ENCODE measurements at places on chromosomes 11 and 22.

- no peak for DNase-seq
Measured at GRCh38 chr22:47842119-47842518, 1079.7 kb downstream of the TBC1D22A start.

DNA sequence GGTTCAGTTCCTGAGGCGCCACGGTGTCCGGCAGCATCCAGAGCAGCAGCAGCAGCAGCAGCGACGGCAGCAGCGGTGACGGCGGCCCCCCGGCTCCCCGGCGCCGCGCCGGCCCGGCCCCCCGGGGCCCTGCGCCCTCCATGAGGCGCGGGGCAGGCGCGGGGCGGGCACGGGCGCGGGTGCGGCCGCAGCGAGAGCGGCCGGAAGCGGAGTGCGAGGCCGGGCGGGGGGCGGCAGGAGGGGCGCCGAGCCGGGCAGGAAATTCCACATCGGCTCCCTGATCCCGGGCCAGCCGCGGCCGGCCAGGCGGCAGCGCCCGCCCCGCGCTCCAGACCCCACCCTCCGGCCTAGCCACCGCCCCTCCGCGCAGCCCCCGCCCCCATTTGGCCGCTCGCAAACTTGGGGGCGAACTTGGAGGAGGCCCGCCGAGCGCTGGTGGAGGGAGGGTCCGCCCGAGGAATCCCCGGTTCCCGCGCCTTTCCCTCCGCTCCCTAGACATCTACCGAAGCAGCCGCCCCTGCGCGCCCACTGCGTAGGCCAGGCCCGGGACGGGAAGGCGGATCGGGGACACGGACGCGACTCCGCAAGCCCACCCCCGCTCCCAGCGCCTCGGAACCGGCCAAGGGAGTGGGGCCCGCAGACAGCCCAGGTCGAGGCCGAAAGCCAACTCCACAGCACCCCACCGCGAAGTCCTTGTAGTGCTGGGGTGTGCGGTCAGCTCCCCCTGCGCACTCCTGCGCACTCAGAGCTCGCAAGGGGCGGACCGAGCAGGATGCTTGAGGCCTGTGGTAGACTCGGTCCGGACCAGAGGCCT, at the start of gene SCARF2:
Gene SCARF2 (minus strand): TSS at position 213 of the 814 bp plus-strand sequence. CDS start 71 bp downstream, at position 142.
- DNase-seq = no peak

DNA sequence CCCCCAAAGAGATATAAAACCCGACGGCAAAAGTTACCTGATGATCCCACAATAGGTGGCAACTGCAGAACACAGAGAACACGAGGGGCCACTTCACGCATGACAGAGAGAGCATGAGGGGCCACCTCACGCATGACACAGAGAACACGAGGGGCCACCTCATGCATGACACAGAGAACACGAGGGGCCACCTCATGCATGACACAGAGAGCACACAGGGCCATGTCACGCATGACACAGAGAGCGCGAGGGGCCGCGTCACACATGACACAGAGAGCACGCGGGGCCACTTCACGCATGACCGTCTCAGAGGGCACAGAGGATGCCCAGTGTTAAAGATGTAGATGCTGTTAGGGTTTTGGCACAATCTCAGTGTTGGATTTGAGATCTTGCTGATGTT, 1359.5 kb downstream of the TBC1D22A start:
- no peak for DNase-seq

DNA sequence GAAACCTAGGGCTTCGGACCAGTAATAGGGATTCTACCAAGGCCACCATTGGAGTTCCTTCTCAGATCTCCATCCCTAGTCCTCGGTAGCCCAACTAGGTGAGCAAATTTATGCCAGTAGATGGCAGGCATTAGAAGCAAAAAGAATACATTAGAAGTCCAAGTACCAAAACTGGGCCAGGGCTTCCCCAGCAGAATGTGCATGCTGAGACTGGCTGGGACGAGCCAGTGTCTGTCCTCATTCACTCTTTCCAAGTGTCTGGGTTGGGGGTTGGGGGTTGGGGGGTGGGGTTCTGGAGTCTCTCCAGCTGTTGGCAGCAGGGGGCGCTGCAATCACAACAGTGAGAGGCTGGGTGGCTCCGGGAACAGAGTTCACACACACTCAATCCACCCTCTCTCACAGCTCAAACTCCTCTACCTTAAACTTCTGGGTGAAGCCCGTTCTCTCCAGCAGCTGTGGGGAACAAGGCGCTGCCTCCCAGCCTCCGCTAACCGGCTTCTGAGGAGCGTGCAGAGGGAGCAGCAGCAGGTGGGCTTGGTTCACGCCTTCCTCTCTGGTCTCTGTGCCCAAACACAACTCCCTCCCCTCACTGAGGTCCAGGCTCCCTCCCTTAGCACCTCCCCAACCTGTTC, 57.5 kb downstream of the BTG4 start:
- DNase-seq = peak; percentile 17

GRCh38 chr11:115501893-115502589, 2.2 kb downstream of the CADM1 start:
- no peak for DNase-seq

- no peak for DNase-seq
Measured at GRCh38 chr11:102581066-102581465, 44.1 kb downstream of the MMP20 start.

DNA sequence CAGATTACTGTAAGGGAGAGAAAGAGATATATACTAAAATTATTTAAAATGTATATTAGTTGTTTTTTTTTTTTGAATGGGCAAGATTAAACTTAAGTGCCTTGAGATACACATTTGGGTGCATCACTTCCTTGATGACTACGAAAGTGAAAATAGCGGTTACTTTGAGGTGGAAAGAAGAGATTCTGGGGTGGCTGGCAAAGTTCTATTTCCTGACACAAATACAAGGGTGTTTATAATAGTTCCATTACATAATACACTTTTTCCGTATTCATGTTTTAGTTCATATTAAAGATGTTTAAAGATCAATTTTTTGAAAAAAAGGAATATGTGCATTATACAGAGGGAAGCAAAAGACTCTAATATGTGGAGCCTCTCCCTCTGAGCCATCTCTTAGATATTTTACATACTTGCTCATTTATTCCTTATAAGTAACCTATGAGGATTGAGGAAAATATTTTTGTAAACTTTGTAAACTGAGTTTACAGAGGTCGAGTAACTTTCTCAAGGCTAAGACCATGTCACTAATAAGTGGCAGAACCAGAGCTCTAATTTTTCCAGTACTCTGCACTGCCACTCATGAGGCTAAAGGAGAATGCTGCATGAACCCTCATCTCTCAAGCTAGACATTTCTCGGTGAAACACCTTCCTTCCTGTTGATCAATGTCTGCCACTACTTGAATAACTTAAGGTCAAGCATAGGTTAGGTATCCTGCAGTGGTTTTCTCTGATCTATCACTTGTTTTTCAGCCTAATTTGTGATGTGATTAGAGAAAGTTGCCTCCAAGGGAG, 58.6 kb downstream of the DDIAS start:
- no peak for DNase-seq

- DNase-seq = no peak
Measured at GRCh38 chr22:29773233-29773632, 6.1 kb downstream of the UQCR10 start.

- DNase-seq = no peak
Measured at GRCh38 chr11:134071306-134071705, 2.4 kb downstream of the JAM3 start.

DNA sequence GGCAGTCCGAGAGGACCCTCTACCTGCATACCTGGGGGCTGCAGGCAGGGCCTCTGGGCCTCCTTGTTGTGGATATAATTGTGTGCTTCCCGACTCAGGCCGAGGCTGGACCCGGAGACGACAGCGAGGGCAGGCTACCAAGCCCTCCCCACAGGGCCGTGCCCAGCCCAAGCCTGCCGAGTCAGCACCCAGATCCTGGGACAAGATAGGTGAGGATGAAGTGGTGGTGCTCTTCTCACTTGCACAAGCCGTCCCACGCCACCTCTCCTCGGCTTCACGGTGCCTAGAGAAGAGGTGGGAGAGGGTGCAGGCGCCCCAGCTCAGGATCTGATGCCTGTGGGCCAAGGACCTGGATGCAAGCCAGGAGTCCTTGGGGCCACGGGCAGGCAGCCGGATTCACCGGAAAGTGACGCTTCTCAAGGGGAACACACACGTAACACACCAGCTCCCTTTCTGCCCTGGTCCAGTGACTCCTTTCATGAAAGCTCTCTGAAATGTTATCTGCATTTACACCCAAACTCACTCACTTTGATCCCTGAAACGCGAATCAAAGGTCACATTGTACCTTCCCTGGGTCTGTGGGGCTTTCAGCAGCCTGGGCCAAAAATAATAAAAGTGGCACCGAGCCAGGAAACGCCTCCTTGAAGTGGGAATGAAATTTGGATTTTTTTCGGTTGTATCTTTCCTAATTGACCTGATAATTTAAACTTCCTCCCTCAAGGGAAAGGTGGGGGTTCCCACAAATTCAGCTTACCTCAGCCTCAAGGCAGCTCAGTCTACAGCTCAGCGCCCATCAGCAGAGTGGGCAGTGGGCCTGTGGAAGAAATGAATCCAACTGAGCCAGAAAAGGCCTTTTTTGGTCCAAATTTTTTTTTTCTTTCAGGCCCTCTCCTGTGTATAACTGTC, 1.1 kb upstream of the GNB1L start:
- peak; percentile 13 for DNase-seq

GRCh38 chr11:75025561-75025960, 36.8 kb downstream of the NEU3 start:
- DNase-seq = no peak

DNA sequence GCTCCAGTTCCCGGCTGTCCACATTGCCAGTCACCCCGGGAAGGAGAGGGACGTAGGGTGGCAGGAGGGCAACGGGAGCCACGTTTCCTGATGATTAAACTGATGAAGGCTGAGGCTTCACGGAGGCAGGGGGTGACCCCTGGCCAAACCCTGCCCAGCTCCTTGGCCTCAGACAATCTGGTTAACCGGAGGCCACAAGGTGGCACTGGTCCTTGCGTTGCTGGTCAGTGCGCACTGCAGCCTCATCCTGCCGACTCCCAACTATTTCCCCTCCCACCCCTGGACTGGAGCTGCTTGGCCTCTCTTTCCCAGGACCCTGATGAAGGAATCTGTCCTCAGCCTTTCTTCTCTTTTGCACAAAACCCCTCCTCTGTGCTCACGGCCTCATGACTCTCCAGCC, 75.3 kb downstream of the PDE2A start:
- no peak for DNase-seq

GRCh38 chr11:79179087-79179486, 261.7 kb downstream of the TENM4 start:
- no peak for DNase-seq

GRCh38 chr11:72975778-72976521, 161.7 kb downstream of the ATG16L2 start:
- DNase-seq = no peak

GRCh38 chr11:57422669-57423068, 4.3 kb downstream of the SLC43A3 start:
- no peak for DNase-seq

DNA sequence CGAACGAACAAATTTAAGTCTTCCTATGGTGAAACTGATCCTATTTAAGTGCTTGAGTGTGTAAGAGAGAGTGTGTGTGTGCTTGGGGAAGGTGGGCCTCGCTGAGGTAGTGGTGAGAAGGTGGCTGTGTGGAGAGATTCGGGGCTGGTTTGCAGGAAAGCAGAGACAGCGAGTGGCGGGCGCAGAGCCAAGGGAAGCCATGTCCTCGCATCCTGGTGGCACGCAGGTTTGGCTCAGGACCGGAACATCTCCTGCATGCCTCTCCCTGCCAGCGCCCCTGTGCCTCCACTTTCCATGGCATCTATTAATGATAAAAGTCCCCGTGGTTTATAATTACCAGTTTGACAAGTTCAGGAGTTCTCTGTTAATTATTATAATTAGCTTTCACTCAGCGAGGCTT, 383.1 kb upstream of the CADM1 start:
- no peak for DNase-seq

DNA sequence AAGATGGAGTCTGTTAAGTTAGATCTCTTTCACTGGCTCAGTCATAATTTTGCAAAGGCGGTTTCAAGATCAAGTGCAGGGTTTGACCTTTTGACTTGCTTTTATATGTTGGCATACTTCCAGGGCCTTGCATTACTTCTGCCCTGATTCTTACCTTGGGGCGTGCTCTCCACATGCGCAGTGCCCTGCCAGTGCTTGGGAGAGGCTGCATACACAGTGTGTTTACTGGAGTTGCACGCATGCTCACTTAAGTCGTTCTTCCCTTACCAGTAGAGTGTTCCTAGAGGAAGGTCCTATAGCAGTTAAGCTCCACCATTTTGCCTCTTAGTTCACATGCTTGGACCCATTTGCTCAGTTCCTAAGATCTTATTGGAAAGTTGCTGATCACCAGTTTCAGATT, 21.0 kb upstream of the TMEM123 start:
- DNase-seq = no peak

- no peak for DNase-seq
Measured at GRCh38 chr11:122232985-122233384, 117.0 kb upstream of the BLID start.

- no peak for DNase-seq
Measured at GRCh38 chr11:93169950-93170561, 27.7 kb downstream of the SLC36A4 start.

- DNase-seq = no peak
Measured at GRCh38 chr11:117511931-117512539, 184.4 kb downstream of the CEP164 start.

- no peak for DNase-seq
Measured at GRCh38 chr11:75011872-75012271, 23.1 kb downstream of the NEU3 start.

- DNase-seq = no peak
Measured at GRCh38 chr11:2434506-2435255, 9.6 kb downstream of the TRPM5 start.

GRCh38 chr22:42375982-42376381, 56.2 kb downstream of the NFAM1 start:
- no peak for DNase-seq

DNA sequence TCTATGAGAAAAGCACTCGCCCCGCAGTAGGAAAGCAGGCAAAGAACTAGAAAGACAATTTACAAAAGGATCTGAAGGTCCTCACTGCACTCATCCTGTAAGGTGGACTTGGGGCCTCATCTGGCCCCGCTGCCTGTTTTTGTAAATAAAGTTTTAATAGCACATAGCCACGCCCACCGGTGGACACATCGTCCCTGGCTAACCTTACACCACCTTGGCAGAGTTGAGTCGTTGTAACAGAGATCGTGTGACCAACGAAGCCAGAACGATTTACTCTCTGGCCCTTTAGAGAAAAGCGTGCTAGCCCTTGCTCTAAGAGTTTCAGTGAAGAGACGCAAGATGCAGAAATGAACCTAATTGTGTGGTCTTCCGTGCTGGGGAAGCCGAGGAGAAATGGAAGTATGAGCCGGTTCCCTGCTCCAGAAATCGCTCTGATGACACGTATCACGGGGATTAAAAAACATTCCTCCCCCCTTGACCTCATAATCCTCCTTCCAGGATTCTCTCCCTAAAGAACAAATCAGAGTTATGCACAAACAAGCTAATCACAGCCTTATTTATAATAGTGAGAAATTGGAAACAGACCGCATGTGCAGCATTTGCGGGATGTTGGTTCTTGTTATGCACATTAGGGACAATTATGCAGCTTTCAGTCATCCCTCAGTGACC, 80.1 kb downstream of the CDKN1C start:
- no peak for DNase-seq

- DNase-seq = no peak
Measured at GRCh38 chr11:36874291-36874690, 276.3 kb upstream of the RAG2 start.

- peak; percentile 35 for DNase-seq
Measured at GRCh38 chr11:104705490-104706190, 192.6 kb downstream of the CASP12 start.
